ENCODE measurements at places on chromosomes 16 and 17.

DNA sequence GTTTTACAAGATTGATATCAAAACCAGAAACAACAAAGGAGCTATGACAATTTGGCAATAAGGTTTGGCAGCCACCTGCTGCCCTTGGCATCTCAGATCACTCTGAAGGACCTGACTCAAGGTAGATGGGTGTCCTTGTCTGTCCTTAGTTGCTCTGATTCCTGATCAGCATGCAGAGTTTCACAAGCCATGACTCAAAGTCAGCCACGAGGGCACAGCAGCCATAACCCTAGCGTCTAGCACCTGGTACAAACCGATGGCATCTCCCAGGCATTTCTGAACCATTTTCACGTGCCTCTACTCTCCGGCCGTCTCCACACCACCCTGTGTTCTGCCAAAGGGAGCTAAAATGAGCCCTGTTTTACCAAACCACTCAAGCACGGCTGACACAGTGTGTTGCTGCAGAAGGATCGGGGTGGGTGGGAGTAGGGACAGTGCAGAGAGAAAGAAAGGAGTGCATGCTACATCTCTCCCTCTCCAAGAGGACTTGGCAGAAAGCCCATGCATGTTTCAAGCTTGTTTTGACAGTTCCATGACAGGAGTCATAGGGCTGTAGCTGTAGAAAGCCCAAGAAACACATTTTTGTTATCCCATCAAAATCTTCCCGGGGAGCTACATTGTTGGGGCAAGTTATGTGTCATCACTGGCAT lies 297.3 kb downstream of the ABCC12 start:
- no peak for DNase-seq

GRCh38 chr16:89359264-89360147 lies 130.9 kb downstream of the ANKRD11 start:
- no peak for DNase-seq

GRCh38 chr16:57986196-57986595 lies 14.3 kb downstream of the ZNF319 start:
- DNase-seq, result no peak

GRCh38 chr16:69313469-69313868 lies 2.3 kb downstream of the VPS4A start:
- no peak for DNase-seq

DNA sequence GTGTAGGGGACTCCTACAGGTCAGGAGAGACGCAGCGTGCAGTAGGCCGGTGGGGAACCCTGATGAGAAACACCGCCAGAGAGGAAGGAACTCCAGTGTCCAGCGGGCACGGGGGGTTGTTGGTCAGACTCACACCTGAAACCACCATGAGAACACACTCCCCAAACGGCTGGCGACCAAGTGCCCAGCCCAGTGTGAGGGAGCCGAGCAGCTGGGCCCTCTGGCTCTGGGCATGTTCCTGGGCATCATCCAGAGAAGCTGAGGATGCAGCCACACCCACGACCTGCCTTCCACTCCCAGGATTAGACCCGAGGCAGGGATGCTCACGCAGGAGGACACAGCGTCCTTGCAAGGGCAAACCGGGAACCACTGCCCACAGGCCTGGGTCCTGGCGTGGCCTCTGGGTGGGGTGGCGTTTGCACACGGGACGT lies 108.3 kb upstream of the ZNF750 start:
- peak; percentile 8 for DNase-seq

GRCh38 chr16:11384184-11384955 lies 39.1 kb downstream of the RMI2 start:
- DNase-seq, result no peak

Data from activated naive CD4-positive, alpha-beta T cell treated with anti-CD3 and anti-CD28 coated beads, Interleukin-2, amount 50 U/mL, for 16 hours (primary cell).